ENCODE measurements at places on chromosomes 7 and 10.

GRCh38 chr7:98105942-98106544 lies 619 bp upstream of the LMTK2 start:
- DNase-seq = no peak

DNA sequence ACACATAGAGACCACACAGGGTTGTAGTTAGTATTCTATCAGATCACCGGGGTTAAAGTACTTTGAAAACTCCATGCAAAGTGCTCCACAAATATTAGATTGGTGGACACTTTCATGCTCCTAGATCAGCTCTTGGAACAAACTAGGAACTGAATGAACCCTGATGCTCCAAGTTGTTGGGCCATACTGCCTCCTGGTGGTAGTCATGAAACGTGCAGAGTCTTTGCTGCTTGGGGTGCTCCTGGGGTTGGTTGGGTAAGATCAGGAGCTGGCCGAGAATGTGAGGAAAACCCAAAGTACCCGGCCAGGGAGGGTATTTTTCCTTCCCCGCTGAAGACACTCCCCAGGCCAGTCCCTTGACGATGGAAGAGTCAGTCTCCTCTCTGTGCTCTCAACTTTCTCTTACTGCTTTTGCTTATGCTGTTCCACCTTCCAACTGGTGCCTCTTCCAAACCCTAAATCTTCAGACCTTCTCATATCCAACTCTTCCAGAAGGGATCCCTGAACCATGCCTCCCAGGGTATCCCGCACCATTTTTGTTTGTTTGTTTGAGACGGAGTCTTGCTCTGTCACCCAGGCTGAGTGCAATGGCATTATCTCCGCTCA lies 918 bp upstream of the RPEL1 start:
- DNase-seq = peak; percentile 63

GRCh38 chr7:3300221-3300650 lies 816 bp upstream of the SDK1 start:
- DNase-seq = no peak

DNA sequence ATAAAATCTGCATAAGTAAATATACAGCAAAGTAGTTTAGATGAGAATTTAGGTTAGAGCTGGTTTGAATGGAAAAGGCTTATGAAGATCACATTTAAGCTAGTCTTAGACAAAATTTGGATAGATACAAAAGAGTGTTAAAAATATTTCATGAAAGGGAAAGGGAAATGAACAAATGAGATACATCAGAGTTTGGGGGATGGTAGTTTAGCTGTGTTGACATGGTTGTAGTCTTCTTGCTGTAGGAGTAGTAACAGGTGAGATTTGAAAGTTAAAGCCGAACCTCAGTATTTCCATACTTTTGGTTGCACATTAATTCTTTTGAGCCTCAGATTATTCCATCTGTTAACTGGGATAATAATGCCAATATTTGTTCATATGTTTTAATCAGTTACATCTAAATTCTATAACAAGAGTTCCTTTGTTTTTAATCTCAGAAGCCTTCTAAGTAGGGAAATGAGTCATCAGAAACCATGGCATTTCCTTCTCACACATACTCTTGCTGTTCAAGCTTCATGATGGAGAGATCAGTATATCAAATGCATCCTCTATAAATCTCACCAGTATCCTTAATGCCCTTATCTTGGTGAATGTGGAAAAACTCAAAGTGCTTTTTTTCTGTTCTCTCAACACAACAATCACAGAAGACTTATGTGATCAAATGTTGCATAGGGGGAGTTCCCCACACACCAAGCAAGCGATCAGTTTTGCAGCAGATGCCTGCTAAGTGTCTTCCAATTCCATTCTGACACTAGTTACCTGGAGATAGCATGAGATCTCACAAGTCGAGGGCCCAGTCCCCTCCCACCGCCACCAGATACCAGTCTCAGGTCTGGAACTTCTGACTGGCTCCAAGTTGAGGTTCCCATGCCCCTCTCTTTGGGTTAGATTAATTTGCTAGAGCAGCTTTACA lies 84.7 kb downstream of the MAPK8 start:
- no peak for DNase-seq

- no peak for DNase-seq
Observed at GRCh38 chr7:120680985-120681384, 177.0 kb downstream of the TSPAN12 start.

GRCh38 chr10:77547307-77548050 lies 90.1 kb downstream of the KCNMA1 start:
- no peak for DNase-seq

DNA sequence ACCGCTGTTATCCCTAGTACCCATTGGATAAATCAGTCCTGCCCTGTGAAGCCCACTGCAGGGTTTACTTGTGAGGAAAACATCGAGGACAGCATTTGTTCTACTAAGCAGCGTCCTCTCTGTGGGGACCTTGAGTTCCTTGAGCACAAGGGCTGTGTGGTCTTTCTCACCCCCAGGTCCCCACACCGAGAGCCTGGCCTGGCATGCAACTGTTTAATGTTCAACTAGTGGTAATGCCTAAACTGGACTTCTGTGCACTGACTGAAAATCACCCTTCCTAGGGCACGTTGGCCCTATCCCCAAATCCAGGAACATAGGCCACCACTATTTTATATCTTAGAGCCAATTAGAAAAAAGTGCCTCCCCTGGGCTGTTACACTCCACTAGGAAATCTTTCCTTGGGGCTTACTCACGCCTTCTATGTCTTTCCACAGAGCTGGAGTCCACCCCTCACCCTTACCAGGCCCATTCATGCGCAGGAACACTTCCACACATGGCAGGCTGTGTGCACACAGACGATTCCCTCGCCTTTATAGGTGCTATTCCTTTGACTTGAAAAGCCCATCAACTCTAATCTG lies 1.7 kb upstream of the TMEM213 start:
- no peak for DNase-seq

All from NCI-H1417 (cell line).